ENCODE measurements at places on chromosomes 3 and 15.

GRCh38 chr15:94910166-94910565 is 678.8 kb downstream of the MCTP2 start:
- DNase-seq, result no peak

DNA sequence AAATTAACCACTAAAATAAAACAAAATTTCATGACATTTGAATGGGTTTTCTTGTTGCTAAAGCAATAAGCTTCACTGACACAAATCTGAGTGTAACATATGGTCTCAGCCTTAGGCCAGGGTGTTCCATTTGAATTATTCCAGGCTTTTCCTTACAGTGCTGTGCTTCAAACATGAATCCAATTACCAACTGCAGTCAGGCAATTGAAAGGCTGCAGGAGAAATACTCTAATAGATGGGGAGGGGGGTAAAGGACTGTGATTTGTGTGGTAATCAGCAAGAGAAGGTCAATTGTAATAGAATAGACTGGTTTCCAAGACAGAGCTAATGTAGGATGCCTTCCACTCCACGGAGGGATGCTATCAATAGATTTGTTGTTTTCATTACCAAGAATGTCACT is 466.7 kb downstream of the C3orf38 start:
- DNase-seq, result no peak

GRCh38 chr3:54862526-54862925 is 65.3 kb downstream of the LRTM1 start:
- DNase-seq, result no peak

DNA sequence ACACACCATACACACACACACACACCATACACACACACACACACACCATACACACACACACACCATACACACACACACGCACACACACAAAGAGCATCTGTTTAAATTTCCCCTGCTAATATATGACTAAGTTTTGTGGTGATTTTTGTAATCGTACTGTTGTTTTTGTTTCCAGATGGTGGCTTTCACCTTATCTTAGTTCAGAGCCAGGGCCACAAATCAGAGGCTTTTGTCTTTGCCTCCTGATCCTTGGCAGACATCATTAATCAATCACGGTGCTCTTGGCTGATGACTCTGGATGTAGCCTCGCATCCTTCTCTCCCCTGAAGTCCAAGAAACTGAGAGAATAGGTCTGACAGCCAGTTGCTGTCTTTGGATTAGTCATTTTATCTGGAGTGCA is 52.1 kb downstream of the EDEM1 start:
- no peak for DNase-seq

DNA sequence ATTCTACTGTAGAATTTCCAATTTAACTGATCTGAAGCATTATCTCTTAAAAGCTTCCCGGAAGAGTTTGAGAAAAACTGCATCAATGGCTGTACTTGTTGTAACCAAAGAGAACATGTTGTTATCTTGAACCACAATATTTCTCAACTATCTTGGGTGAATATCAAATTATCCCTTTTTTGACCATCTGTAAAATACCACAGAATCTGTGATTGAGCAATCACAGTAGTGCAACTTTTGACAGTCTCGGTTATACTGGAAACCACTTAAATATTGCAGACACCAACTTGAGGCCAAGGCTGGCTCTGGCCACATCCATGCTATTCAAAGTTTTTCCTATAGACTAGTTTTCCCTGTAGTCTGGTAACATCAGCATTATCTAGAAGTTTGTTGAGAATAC is 842.8 kb upstream of the EPHA6 start:
- DNase-seq, result no peak

- peak; percentile 82 for DNase-seq
Observed at GRCh38 chr3:37996785-37997301, 6.3 kb downstream of the VILL start.

GRCh38 chr3:184687363-184688015 is 24.4 kb downstream of the MAGEF1 start:
- DNase-seq, result no peak

DNA sequence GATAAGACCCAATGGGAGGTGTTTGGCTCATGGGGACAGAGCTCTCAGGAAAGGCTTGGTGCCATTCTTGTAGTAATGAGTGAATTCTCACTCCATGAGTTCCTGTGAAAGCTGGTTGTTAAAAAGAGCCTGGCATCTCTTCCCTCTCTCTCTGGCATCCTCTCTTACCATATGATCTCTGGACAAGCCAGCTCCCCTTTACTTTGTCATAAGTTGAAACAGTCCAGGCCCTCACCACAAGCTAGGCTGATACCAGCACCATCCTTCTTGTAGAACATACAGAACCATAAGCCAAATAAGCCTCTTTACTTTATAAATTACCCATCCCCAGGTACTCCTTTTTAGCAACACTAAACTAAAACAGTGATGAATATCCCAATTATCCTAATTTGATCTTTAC is 166.9 kb upstream of the TMC3 start:
- no peak for DNase-seq

- no peak for DNase-seq
Observed at GRCh38 chr15:29437888-29438702, 168.5 kb upstream of the NSMCE3 start.

DNA sequence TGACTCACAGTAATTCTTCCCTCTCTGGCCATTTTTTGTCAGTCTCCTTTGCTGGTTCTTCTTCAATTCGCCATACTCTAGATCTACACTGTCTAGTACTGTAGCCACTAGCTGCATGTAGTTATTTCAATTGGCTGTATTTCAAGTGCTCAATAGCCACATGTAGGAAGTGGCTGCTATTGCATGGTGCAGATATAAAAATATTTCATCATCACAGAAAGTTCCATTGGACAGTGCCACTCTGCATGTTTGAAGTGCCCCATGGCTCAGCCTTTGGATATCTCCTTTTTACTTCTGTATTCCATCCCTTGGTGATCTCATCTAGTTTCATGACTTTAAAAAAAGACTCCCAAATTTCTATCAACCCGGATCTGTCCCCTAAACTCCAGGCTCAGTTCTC is 22.1 kb downstream of the PPP2R3A start:
- no peak for DNase-seq

DNA sequence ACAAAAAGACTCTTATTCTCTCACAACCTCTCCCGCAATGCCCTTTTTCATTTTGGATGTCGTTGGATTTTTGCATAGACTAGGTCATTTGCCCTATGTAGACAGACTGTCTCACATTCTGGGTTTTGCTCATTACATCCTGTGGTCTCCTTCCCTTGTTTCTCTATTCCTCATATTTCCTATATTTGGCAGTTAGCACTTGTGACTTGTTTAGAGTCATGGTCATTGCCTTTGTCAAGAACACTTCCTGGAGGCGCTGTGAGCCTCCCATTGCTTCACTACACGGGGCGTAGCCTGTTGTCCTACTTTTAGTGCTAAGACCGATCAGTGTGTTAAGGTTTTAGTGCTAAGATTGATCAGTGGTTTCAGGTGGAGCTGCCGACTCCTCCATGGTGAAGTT is 16.1 kb upstream of the TATDN2 start:
- DNase-seq, result no peak

- no peak for DNase-seq
Observed at GRCh38 chr3:156135921-156136638, 15.7 kb downstream of the KCNAB1 start.

All from stimulated activated CD8-positive, alpha-beta memory T cell treated with anti-CD3 and anti-CD28 coated beads, Interleukin-7, amount 100 ng/mL, for 24 hours (primary cell).